ENCODE measurements at places on chromosomes 2 and 18.

GRCh38 chr2:239168575-239168974 lies 232.2 kb downstream of the HDAC4 start:
- DNase-seq: no peak

DNA sequence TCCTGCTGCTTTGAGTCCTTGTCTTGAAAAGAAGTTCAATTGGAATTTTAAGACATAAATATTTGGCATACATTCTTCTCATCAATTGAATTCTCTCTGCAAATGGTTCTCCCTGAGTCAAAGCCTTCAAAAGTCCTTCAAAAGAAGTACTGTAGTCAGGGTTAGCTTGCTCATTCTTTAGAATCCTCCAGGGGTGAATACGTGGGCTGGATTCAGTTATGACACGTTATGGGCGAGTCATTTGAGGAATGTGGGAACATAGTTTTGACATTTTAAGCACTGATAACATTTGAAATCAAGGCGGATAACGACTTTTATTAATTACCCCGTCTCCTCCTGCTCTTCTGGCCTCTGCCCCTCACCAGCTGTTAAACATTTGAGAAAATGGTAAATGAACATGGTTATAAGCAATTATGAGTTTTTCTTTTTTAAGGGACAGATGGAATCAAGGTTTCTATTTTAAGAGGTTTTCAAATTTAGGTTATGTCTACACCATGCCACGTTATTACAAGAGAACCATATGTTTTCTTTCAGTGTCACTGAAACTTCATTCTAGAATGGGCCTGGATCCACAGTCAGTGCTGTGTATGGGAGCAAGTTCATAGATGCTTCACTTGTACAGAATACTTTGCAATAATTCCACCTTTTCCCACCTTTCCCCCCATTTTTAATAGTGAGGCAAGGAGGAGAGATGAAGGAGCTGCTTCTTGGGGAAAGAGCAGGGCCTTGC lies 273.1 kb downstream of the TSN start:
- DNase-seq: no peak

DNA sequence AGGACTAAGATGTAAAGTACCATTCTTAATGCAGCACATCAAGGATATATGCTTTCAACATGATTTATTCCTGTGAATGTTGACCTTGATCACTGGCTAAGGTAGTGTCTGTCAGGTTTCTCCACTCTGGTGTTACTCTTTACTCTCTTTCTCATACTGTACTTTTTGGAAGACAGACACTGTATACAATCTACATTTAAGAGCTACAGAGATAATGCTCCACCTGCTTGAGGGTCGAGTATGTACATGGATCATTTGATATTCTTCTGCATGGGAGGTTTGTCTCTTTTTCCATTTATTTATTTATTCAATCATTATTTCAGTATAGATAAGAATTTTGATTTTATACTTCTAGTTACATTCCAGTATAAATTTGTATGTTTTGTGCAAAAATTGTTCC lies 199.5 kb upstream of the RGPD4 start:
- no peak for DNase-seq

DNA sequence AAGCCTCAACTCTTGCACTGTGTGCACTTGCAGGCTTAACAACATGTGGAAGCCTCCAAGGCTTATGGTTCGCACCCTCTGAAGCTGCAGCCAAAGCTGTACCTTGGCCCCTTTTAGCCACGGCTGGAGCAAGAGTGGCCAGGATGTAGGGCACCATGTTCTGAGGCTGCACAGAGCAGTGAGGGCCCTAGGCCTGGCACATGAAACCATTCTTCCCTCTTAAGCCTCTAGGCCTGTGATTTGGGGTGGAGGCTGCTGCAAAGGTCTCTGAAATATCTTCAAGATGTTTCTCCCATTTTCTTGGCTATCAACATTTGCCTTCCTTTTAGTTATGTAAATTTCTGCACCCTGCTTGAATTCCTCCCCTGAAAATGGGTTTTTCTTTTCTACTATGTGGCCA lies 161.9 kb upstream of the SPATS2L start:
- no peak for DNase-seq

DNA sequence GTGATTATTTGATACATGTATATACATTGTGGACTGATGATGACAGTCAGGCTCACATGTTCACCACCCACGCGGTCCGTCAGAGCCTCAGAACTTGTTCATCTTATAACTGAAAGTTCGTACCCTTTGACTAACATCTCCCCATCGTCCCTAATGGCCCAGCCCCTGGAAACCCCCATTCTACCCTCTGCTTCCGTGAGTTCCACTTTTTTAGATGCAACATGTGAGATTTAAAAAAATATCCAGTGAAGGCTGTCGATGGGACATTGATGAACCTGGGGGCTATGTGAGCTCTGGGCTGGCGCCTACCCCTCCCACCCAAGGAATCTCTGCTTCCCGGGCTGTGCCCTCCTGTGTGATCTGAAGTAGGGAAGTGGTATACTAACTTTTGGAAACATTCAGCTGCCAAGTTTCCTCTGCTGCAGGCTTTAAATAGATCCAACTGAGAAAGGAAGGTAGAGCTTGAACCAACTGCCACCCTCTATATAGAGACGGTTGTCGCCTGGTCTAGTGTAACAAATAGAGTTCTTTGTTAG lies 163.8 kb downstream of the FAM210A start:
- DNase-seq: no peak

GRCh38 chr2:197947219-197947757 lies 142.9 kb downstream of the PLCL1 start:
- DNase-seq: no peak

GRCh38 chr2:149446748-149447147 lies 116.4 kb downstream of the LYPD6 start:
- no peak for DNase-seq

DNA sequence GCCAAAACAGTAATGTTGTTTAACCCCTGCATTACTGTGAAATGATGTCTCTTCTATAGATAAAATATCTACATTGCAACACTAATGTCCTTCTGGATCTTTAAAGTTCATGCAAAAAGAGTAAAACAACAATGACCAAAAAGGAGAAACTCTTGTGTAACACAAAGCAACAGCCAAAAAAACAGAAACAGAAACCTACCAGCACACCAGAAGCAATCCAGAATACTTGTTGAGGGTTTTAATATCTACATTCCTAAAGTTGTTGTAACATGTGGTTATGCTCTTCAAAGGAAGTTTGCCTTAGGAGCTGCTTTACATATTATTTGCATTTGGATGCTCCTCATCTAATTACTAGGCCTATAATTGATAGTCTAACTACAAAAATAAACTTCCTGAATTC lies 157.2 kb downstream of the BABAM2 start:
- no peak for DNase-seq

Data from D721Med (cell line).